ENCODE measurements at places on chromosomes 16 and 17.
A peak's percentile ranks its signal among the peaks of the same experiment; 100 is the strongest.

DNA sequence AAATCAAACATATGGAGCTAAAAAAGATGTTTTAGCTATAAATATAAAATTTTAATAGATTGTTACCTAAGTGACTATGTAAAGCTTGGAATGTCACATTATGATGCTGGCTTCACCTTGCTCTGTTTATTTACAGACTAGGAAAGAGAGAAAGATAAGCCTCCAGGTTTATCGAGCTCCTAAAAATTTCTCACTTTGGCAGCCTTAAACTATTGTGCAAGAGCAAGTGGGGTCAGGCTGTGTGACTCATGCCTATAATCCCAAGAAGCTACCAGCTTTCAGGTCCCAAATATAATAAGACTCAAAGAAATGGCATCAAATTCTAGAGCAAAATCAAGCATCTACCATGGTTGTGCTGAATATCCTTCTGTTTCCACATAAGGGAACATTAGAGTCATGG lies 34.3 kb upstream of the PRSS54 start:
- peak; percentile 33 for DNase-seq

DNA sequence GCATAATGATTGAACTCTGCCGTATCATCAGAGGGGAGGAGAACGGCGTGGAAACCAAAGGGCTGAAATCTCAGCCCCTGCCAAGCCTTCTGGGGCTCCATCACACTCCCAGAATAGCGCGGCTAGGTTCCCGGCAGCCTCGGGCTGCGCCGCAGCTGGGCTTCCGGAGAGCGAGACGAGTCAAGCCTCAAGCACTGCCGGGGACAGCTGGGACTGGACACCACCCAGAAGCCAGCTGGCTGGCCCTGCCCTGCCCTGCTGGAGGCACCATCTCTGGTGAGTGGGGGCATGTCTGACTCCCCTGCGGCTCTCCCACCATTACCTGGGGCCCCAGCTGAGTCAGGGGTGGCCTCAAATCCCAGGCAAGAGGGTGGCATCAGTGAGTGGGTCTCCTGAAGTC lies 7.2 kb upstream of the GPRC5C start:
- no peak for DNase-seq

GRCh38 chr16:84836234-84836647 lies 16.5 kb downstream of the CRISPLD2 start:
- DNase-seq = peak; percentile 100

DNA sequence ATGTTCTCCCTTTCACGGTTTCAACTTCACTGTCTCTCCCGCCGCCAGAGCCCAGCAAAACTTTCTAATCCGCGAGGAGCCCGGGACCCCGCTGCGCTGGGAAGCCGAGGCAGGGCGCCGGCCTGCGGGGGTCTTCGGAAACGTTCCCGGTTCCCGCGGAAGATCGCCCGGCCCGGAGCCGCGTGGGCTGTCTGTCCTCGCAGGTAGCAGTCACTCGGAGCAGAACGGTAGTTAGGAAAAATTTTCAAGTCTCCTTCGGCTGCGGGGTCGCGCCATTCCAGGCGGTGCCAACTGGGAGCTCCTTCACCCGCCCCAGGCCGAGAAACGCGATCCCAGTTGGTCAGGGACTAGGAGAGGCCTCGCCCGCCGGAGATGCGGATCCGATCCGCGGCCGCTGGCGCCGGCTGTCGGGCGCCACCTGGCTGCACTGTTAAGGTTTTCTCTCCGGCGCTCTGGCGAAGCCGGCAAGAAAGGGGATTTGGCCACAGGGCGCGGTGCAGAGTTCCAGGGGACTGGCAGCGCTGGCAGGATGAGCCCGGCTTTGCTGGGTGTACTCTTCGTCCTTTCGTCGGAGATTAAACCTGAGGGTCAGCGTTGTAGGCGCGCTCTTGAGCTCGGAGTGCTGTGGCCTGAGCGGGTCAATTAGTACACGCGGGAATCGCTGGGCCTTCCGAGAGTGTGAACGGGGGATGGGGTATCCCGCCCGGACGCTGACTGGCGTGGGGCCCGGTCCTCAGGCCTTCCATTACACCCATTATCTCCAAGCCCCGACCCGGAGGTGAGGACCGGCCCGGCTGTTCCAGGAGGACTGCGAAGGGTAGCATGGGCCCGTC lies 135.4 kb downstream of the KCNJ12 start:
- peak; percentile 82 for DNase-seq

- no peak for DNase-seq
These were observed 76.0 kb downstream of the ZNF778 start for GRCh38 chr16:89293276-89294143.

- DNase-seq = peak; percentile 31
These were observed 2.6 kb downstream of the PARD6A start for GRCh38 chr16:67663151-67663876.

GRCh38 chr16:75644240-75645012 lies 3.0 kb downstream of the KARS1 start:
- no peak for DNase-seq

DNA sequence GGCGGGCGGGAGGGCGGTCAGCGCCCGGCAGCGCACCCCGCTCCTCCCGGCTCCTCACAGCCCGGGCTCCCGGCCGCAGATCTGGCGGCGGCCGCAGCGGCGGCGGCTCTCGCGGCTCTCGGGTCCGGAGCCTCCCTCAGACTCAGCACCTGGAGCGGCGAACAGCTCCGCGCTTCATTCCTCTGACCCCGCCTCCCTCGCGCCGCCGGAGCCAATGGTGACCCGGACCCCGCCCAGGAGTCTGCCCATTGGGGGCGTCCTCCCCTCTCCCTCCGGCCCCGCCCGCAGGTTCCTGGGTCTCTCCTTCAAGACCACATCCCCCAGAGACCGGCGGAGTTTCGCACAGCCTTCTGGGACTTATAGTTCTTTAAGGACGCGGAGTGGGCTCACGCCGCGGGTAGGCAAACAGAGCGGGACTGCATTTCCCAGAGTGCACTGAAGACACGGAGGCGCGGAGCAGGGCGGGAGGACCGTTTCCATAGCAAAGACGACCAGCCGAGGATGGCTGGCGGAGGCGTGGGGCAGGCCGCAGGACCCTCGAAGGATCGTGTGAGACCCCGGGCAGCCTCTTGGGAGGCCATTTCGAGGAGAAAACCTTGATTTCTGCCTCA lies at the start of gene SMPD3:
Gene SMPD3, minus strand, starts transcription at position 149 of the 611 bp plus-strand sequence. CDS start 76,327 bp downstream, outside the sequence.
- DNase-seq = peak; percentile 100

- DNase-seq = no peak
These were observed 28.5 kb downstream of the GPRC5B start for GRCh38 chr16:19856120-19856519.
